ENCODE measurements at places on chromosomes 2 and 18.

DNA sequence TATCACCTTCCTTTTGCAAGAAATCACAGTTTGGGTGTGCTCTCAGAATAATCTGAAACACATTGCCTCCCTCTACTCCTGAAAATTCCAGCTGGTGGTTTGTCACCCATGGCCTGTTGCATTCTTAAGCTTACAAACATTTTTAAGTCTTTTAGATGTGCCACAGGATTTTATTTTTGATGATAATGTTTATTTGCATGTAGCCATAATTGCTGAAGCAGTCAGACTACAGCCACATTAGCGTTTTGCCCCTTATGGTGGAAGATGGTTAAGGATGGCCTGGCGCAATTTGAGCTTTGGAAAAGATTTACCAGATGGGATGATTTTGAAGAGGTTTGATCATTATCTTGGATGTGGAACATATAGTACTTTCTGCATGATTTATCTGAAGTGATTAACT lies 439.5 kb downstream of the MEIS1 start:
- DNase-seq = no peak

GRCh38 chr2:160252900-160253299 lies 52.8 kb upstream of the ITGB6 start:
- DNase-seq = no peak

DNA sequence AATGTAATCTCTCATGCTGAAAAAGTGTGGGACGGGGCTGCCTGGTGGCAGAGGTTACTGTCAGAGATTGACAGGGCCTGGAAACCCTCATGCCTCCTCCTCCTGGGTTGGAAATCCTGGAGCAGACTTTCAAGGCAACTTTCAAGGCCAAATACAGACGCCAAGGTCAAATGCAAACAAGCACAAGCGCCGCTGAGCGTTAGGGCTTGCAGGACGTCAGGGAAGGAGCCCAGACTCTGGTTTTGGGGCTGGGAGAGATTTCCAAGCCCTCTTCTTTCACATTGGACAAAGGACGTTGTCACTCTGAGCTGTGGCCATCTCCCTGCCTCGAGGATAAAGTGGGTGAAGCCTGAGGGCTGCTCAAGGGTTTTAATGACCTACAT lies 120.1 kb downstream of the TWIST2 start:
- no peak for DNase-seq

DNA sequence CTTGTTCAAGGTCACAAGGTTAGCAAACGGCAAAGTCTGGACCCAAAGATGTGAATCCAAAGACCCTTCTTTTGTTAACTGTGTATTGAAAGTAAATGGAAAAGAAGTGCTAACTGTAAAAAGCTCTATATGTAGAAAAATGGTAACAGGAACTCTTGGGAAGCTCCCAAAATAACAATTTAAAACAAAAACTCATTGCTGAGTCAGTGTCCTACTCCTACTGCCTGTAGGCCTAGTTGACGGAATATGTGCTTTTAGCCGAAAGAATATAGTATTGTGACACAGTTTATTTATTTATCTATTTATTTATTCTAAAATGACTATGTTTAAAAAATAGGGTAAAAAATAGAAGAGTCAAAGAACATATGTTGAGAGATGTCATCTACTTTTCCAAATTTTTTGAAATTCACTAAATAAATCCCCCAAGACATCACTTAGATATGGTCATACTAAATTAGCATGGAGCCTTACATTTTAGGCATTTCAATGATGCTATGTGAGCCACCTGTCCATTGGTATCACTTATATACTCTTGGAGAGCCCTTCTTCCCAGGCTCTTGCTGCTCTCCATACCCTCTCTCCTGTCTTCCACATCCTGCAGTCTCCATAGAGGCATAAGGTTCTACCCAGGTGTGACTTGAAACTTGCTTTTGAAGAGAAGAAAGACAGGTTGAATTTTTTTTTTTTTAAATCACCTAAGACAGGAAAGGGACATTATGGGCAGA lies 13.7 kb downstream of the COL5A2 start:
- no peak for DNase-seq

GRCh38 chr2:46798041-46798440 lies 117.6 kb downstream of the MCFD2 start:
- no peak for DNase-seq

Measured in CD4-positive, alpha-beta T cell treated with Interferon gamma for 1 hour (primary cell).